ENCODE measurements at places on chromosomes 3 and 15.

DNA sequence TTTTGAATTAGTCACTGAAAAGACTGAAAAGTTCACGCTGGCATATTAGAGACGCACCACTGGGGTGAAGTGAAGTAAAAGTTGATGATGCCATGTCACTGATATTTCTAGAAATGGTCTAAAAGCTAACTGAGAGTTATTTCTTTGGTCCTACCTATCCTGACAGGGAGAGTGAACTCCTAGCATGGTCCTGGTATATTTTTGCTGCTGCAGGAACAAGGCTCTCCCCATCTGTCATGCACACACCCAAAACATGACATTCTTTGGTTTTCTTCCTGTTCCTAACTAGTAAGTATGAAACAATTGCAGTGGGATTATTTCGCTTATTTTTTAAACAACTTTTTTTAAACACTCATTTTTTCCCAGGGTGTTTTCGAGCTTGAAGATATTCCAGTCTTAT lies 466.7 kb downstream of the ERC2 start:
- DNase-seq: no peak

DNA sequence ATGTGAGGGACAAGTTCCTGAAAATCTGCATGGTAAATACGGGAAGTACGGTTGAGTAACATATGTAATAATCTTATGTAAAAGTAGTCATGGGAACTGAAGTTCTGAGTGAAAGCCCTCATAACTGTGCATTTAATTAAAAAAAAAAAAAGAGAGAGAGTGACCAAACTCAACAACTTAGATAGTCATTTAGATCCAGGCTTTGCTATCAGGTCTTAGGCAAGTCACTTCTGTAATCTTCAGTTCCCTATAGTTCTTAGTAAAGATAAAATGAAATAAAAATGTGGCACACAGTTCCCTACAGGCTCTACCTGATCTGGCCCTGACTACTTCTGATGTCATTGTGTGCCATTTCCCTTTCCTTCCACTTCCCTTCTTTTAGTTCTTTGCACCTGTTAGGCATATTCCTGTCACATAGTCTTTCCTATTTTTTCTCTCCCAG lies 15.0 kb downstream of the RNF111 start:
- no peak for DNase-seq

GRCh38 chr15:39747326-39747725 lies 35.3 kb downstream of the FSIP1 start:
- DNase-seq: no peak

DNA sequence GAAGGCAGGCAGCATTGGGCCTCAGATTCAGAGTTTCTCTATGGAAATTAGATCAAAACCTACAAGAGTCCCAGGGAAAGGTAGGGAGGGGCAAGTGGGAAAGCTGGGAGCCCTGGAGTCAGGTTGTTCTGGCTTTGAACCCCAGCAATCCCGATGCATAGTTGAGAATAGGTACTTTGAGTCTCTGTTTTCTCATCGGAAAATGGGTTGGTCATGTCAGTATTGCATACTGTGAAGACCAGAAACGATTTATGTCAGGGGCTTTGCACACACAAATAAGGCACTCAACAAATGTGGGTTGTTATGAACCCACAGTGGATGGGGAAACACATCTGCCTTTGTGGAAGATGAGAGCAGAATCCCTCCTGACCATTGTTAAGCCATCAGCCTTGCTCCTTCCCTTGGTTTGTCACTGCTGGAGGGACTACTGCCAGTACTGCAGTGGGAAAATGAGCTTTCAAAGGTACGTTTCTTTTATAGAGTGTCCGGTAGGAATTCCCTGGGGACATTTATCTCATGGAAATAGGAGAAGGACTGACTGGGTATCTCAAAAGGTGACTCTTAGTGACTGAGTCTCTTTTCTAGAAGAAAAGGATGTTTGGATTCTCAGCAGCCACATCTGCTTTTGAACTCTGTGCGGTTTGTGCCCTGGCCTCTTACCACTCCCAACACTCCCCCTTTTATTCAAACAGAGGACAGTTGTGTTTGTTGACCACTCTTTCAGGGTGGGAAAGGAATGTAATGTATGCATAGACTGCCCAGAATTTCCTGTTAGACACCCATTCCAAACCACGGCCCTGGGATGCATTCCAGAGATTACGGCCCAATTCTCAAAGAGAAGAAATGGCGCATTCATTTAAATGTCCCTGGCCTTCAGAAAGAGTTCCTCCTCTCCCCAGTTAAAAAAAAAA lies 54.6 kb upstream of the VILL start:
- DNase-seq: no peak

GRCh38 chr3:69938931-69939330 lies 60.6 kb upstream of the SAMMSON start:
- no peak for DNase-seq

DNA sequence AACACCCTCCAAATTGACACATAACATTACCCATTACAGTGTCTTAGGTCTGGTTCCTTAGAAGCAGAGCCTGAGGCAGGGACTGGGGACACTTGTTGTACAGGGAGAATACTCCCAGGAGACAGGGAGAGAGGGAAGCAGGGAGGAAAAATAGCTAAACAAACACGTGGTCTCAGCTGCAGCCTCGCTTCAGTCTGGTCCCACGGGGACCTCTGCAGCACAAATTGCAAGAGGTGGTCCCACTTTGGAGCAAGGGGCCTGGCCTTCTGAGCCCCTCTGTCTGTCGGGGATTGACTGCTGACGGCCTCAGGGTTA lies 25.0 kb upstream of the PLA2G4D start:
- no peak for DNase-seq

- DNase-seq: no peak
Measured at GRCh38 chr3:111547631-111548030, 5.6 kb downstream of the CD96 start.

DNA sequence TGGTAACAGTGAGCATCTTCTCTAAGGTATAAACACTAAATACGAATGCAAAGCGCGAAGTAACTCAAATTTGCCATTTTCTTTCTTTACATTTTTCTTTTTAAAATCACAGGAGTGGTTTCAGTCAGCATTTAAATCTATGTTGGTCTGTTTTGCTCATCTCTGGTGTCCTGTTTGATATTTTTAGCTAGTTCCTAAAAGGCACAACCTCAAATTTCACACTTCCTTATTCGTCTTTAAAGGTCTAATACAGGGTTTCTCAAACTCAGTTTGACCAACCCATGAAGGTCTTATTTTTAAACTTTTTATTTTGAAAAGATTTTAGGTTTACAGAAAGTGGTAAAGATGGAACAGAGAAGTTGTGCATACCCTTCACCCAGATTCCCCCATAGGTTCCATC lies 201.1 kb downstream of the MAGI1 start:
- no peak for DNase-seq

DNA sequence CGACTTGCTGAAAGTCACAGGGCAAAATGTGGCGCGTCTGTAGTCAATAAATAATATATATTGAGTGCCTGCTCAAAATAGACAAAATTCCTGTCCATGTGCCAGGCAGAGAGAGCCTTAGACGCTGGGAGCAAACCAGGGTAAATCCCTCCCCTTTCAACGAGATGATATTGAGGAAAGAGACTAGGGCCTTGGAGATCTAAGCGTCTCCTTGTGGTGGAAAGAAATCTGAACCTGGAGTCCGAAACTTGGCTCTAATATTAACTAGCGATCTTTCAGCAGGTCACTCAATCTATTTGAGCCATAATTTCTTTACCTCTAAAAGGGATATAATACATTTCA lies 348 bp upstream of the DPP8 start:
- no peak for DNase-seq

DNA sequence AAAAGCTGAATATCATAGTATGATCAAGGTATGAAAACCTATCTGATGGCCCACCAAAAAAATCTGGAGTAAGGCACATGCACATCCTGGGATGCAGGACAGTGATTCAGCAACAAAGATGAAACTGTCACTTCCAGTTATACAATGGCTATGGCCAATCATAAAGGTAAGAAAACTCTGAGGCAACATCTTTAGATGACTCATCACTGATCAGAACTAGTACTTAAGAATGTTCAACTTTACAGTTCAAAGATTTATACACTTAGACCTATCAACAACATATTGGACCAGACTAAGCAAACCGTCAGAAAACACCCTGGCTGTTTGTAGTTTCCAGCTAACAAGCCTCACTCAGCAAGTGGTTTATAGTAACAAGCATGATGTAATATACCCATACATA lies 21.3 kb upstream of the PLCH1 start:
- no peak for DNase-seq

DNA sequence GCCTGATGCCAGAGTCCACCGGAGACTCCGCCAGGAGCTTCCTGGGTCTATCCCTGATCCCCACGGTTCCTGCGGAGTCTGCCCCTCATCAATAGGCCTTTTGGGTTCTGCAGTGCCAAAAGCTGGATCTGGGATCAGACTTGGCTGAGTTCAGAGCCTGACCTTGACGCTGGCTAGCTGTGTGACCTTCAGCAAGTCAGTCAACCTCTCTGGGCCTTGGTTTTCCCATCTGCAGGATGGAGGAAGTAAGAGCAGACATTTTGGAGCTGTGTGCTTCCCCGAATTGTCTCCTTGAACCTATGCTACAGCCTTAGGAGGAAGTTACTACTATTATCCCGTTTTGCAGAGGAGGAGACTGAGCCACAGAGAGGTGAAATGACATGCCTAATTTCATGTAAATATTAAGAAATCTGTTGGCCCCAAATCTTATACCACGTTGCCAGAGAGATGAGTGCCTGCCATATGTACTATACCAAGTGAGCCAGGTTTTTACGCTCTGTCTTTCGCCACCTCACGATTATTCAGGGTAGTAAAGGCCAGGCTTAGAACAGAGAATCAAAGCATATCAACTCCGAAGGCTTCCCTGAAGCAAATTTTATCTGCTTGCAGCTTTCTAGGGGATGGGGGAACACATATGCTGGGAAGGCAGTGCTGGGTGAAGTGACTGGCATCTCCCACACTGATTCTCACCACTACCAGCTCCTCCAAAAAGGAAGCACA lies 112.5 kb downstream of the SRGAP3 start:
- DNase-seq: no peak

GRCh38 chr3:54427501-54427900 lies 305.1 kb downstream of the CACNA2D3 start:
- no peak for DNase-seq

- no peak for DNase-seq
Measured at GRCh38 chr3:53775018-53775417, 71.2 kb downstream of the CHDH start.

DNA sequence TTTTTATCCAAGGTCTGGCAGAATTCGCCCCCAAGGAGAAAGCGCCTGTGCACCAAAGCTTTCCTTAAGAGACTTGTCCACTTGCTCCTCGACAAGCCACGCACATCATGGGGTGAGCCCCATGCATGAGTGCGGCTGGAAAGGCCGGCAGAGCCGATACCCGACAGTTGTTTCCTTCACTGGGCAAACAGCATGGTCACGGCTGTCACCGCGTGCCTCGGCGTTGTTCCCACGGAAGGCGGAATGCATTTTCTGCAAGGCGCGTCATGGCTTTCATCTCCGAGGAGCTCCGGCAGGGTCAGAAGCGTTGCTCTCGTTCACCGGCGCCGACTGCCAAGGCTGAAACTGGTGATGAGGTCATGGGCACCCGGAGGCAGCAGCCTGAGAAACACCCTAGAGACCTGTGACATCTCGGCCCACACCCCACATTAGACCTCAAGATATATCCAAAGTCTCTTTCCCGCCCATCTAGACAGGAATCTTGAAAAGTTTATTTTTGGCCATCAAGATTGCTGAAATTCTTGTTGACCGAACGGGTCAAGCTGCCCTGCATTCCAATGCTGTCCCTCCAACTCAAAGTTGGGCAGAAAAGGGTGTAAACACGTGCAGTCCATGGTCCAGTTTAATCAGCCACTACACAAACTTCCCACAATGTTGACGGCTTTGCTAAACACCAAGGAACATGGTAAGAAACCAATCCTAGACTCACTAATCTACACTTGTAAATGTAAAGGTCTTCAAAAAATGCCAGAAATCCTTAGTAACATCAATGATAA lies 604 bp upstream of the TJP1 start:
- DNase-seq: peak; percentile 13

DNA sequence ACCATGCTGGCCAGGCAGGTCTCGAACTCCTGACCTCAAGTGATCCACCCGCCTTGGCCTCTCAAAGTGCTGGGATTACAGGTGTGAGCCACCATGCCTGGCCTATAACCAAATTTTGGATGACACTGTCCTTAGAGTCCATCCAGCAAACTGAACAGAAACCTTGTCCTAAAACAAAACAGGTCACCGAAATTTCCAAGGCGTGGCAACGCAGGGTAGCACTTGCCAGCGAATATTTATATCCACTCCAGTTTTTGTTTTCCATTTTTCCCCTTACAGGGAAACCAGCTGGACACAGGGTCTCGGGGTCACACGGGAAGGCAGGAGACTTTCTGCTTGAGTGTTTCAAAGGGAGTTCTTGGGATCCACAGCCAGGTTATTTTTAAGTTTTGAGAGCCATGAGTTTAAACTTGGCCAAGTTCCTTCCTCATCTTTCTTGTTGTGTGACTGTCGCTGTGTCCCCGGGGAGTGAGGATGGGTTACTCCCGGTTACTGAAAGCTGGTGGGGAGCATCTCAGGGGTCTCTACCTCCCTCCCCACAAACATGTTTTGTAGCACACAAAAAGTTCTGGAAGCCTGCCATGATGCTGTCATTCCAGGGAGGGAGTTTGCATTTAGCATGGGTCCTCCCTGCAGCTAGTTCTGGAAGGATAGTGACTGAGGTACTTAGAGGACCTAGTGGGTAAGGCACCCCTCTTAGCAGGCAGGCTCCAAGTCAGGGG lies 12.6 kb downstream of the LIMD1 start:
- no peak for DNase-seq

GRCh38 chr3:113038328-113038727 lies 47.5 kb downstream of the GTPBP8 start:
- no peak for DNase-seq

DNA sequence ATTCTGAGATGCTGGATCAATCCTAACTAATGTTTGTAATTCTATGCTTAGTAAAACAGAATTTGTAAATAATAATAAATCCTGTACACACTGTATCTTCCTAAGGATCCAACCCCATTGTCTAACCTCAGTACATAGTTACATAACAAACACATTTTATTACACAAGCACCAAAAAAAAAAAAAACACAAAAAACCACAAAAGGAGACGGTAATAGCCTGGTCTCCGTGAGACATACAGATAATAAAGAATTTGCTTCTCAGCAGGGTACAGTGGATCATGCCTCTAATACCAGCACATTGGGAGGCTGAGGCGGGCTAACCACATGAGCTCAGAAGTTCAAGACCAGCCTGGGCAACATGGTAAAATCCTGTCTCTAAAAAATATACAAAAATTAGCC lies 558.7 kb downstream of the MAGI1 start:
- no peak for DNase-seq
